ENCODE measurements at places on chromosomes 5 and 9.

DNA sequence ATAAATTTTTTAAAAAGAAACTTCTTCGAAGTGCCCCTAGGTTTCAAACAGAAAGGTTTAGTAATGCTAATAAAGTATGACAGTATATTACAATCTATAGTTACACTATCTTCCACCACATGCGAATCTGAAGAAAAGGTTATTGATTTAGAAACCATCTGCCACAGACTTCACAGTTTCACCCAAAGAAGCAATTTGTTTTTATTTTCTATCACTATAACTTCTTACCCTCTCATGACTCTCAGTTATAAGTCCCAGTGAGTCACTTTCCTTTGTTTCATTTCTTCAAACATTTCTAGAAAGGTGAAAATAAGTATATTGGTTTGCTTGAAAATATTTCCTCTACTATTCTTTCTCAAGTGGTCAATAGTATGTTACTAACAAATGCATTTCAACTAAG, 93.6 kb downstream of the MCTP1 start:
- DNase-seq, result no peak

GRCh38 chr5:14407051-14407450, 174.5 kb upstream of the OTULINL start:
- no peak for DNase-seq

- no peak for DNase-seq
Observed at GRCh38 chr5:150112201-150113046, 26.1 kb upstream of the CSF1R start.

GRCh38 chr9:21668516-21668915, 133.9 kb upstream of the MTAP start:
- no peak for DNase-seq

DNA sequence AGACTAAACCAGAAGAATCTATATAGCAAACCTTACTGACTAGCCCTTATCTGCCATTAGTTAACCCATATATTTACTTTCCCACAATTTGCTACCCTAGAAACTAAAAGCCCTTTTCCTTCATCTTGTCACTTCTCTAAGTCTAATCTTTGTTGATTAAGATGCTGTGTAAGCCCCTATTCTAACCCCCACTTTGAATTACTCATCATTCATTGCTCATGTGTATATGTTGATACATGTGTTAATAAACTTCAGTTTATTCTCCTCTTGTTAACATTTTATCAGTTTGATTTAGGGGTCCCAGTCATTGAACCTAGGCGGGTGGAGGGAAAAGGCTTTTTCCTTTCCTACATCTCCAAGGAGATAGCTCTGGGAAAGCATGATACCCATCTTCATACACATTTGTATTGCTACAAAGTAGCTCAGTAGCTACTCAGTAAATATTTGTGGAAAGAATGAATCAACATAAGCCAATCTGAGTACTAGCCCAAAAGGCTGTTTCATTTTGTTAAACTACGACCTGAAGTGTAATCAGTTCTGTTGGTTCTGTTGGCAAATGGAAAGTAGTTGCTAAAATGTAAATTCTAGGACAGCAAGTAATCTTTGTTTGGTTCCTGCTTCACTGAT, 35.1 kb upstream of the NDFIP1 start:
- no peak for DNase-seq
